Naive thymus-derived CD4-positive, alpha-beta T cell (primary cell): ENCODE measurements at places on chromosomes 1 and 21.

GRCh38 chr21:45494851-45495680, 47.2 kb downstream of the SLC19A1 start:
- DNase-seq: no peak

DNA sequence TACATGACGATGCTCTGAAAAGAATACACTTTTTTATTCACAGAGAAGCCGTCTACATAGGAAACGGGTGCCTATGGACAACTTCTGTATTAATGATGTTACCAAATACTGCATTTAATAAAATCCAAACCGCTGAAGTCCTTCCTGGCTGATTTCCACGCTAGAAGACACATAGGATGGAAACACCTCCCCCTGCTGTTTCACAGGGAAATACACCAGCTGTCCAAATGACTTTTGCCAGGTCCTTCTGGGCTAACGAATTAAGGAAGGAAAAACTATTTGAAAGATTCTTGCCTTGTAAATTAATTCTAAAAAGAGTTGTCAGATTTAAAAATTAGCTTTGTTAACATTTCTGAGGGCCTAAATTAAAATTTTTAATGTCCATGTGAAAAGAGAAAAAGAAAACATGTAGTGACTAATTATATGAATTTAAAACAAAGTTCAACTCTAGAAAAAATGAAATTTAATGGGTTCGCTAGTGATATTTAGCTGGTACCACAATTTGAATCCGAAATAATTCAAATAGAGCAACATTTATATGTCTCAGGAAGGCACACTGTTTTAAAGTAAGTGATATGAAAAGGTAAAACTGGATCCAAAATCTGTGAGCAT, 146.0 kb downstream of the RERE start:
- peak; percentile 31 for DNase-seq

- no peak for DNase-seq
Measured at GRCh38 chr1:92848201-92848600, 16.4 kb downstream of the RPL5 start.

- no peak for DNase-seq
Measured at GRCh38 chr21:35367553-35367952, 318.5 kb upstream of the RUNX1 start.

DNA sequence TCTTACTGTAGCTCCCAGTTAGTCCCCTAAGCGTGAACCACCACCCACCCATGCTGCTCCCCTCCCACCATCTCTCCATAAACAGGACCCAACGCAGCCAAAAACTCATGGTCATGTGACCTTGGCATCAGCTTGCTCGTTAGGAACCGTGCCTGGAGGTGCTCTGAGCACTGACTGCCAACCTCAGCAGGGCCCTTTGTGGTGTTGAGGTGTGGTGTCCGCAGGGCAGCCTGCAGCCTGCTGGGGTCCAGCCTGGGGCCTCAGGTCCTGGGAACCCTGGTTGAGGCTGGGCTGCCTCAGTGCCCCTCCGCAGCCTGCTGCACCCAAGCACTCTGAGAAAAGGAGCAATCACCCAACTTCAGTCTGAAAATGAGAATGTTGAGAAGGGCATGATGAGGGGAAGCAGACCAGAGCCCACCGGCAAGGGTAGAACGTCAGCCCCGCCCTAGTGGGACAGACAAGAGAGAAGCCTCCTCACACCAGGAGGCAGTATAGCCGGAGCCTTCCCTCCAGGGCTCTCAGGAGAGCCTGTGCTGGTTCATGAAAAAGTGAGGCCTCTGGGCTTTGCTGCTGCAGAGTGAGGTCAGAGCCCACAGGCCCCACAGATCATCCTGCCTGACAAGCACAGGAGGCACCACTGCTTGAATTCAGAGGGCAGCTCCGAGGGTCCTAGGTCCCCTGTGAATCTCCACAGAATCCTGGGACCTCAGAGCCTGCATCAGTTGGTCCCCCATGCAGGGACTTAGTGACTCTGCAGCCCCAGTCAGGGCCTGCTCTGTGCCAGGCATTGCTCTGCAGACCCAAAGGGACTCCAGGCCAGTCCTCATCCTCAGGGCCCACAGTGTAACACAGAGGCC, 4.9 kb upstream of the COL6A2 start:
- DNase-seq: peak; percentile 8

DNA sequence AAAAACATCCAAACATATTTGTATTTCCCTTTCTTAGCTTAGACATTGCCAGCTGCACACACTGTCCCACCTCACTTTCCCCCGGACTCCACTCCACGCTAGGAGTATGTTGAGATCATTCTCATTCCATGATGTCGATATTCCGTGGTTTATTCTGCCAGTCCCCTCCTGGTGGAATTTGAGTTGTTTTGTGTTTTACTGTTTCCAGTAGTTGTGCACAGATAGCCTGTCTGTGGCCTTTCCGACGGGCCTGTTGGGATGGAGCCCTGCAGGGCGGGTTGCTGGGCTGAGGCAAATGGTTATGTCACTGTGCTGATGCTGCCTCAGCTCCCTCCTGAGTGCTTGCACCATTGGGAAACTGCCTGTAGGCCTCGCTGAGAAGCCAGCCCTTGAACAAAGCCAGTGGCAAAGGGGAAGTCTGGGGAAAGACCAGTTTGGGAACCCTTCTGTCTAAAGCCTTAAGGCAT, 12.8 kb downstream of the TRAPPC10 start:
- DNase-seq: no peak

DNA sequence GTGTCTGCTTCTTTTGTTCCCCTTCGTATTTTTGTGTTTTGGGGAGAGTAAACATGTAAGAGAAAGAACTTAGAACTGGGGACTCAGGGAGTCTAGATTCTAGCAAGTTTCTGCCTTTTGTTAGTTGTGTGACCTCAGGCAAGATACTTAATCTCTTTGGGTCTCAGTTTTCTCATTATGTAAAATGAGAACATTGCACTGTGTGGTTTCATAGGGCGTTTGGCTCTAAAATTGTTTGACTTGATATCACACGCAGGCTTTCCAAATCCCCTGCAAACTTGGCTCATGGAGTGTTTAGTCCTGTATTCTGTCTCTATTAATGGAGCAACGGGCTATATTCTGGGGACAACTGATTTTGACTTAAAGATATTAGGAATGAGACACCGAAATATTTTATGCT, 57.7 kb downstream of the NTNG1 start:
- no peak for DNase-seq

GRCh38 chr1:10267319-10267718, 56.9 kb downstream of the KIF1B start:
- no peak for DNase-seq
